Fibroblast of villous mesenchyme (primary cell): ENCODE measurements at places on chromosomes 5 and 9.

- DNase-seq = no peak
These were observed 15.2 kb downstream of the FBXL7 start for GRCh38 chr5:15515229-15515628.

GRCh38 chr9:121394292-121394691 lies 24.2 kb upstream of the STOM start:
- no peak for DNase-seq

DNA sequence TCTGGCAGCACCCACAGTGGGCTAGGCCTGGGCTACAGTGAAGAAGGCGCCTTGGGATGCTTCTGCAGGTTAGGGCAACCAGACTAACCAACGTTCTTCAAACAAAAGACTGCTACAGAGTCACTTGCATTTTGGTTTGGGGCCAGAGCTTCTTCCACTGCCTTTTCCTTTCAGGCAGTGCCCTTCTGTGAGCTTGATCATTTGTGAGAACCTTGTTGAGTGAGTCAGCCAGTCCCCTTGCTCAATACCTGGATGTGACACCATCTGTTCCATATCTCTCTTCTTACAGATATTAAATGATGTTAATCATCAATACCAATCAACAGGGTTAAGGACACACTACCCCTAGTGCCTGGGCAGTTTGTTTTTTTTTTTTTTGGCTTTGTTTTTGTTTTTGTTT lies 46.5 kb upstream of the VDAC1 start:
- DNase-seq = peak; percentile 11

DNA sequence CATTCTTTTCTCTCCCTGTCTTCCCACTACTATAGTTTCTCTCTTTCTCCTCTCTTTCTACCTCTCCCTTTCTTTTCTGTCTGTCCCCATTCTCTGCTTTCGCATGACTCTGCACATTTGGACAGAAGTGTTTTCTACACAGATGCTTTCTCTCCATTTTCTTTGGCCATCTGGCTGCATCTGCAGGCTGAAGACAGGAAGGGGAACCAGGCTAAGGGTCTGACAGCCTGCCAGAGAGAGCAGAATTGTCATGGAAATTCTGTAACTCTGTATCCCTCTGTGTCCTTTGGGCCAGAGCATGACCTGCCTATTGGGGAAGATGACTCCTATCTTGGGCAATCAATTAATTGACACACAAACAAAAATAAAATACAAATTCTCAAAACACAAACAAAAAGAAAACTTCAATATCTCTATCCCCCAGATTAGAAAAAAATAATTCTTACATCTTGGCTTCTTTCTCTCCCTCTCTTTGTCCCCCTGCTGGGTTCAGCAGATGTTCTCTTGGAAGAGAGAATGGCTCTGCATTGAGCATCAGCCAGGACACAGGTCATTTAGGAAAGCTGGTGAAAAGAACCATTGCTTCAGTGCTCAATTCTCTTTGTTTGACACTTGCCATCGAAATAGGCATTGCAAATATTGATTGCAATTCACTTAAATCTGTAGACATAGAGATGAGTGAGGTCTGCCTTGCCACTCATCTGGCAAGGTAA lies 415.9 kb upstream of the KLF4 start:
- no peak for DNase-seq

DNA sequence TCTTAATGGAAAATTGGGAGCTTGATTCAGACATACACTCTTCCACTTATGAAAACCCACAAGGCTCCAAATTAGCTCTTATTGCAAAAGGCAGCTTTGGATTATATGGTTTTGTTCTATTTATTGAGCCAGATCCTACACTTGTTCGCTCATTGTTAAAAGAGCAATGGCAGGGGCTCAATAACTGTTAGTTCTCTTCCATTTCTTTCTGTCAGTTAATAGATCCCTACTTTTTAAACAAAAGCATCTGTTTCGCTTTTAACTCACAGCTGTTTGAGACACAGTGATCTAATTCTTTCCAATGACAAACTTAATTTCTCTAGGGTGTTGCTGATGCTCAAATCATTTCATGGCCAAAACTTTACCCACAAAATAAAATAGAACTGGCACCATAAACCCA lies 11.7 kb downstream of the C5 start:
- DNase-seq = no peak

GRCh38 chr9:109092051-109092580 lies 27.6 kb downstream of the TMEM245 start:
- no peak for DNase-seq

GRCh38 chr5:57207681-57208080 lies 33.8 kb downstream of the GPBP1 start:
- no peak for DNase-seq

- no peak for DNase-seq
These were observed 214.8 kb downstream of the PAX5 start for GRCh38 chr9:36818965-36819870.

GRCh38 chr5:151708126-151708525 lies 21.4 kb upstream of the SPARC start:
- peak; percentile 86 for DNase-seq

- DNase-seq = no peak
These were observed 55.7 kb downstream of the TSPAN17 start for GRCh38 chr5:176702671-176703641.

DNA sequence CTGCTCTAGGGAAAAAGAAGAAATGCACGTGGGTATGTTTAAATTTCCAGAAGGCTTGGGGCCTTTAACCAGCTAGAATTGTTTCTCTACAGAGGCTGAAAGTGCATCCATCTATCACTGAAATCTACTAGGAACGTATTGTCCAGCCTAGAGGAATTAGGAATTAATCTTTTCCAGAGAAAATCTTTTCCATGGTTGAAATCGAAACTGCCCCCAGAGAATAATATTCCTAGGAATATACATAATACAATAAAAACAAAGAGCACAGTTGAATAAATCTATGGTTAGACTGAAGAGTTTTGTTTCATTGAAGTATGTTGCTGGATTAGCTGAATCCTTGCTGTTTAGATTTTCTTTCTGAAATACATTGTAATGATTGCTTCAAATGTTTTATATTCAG lies 378.5 kb downstream of the PLK2 start:
- no peak for DNase-seq

- DNase-seq = peak; percentile 33
These were observed 41.8 kb upstream of the ROR2 start for GRCh38 chr9:91991721-91992341.

DNA sequence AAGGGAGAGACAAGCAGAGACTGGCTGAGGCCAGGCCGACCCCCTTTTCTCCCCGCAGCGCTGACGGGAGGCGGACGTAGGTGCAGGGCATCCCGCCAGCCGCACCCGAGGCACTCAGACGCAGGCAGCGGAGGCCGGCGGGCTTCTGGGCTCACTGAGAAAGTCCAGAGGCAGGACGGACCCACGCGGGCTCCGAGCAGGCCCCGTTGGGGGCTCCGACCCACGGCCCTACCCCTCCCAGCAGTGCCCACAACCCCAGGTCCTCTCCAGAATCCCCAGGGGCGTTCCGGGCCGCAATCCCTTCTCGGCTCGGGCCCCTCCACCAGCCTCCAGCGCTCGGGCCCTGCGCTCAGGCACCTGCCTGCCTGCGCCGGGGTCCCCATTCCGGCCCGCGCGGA lies 543 bp downstream of the MTMR12 start:
- peak; percentile 81 for DNase-seq

GRCh38 chr5:109313127-109313526 lies 96.6 kb downstream of the PJA2 start:
- no peak for DNase-seq

- no peak for DNase-seq
These were observed 1.1 kb downstream of the ECM2 start for GRCh38 chr9:92534674-92535073.

GRCh38 chr5:166909040-166909439 lies 1382.4 kb upstream of the WWC1 start:
- DNase-seq = peak; percentile 76

DNA sequence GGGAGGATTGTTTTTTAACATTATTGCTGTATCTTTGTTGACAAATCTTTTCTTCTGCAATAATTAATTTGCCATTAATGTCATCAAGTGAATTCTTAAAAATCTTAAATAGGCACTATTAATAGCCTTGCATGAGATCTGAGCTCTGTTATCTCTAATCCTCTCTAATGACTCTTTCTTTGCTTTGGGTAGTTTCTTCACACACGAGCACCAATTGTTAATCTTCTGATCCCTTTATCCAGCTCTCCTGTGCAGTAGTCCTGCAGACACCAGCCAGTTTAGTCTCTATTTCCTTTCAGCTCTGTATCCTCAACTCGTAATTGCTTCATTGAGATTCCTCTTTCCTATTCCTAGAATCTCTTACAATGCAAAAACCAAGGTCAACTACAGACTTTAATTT lies 8.1 kb downstream of the SPINK14 start:
- no peak for DNase-seq

GRCh38 chr5:83518319-83519061 lies 46.9 kb downstream of the VCAN start:
- DNase-seq = peak; percentile 44

GRCh38 chr5:174718880-174719610 lies 5.3 kb upstream of the MSX2 start:
- no peak for DNase-seq

DNA sequence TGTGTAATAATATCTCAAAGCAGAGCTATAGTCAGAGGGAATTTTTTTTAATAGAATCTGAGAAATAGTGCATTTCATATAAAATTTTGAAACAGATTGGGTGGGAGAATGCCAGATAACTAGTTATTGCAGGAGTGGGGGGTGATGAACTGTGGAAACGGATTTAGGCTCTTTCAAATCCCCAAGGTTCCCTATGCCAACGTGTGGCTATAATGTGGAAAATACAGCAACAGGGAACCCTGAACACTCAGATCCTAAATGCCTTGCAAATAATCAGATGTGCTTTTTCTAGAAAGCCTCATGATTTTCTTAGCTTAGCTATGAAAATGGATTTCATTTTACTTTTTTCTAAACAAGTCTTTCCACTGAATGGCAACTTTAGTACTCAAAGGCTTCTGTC lies 180.5 kb upstream of the DMAC1 start:
- no peak for DNase-seq

GRCh38 chr5:80481019-80481893 lies 6.6 kb upstream of the FAM151B start:
- DNase-seq = peak; percentile 66

- no peak for DNase-seq
These were observed 210.1 kb upstream of the ZNF608 start for GRCh38 chr5:124956471-124957029.

DNA sequence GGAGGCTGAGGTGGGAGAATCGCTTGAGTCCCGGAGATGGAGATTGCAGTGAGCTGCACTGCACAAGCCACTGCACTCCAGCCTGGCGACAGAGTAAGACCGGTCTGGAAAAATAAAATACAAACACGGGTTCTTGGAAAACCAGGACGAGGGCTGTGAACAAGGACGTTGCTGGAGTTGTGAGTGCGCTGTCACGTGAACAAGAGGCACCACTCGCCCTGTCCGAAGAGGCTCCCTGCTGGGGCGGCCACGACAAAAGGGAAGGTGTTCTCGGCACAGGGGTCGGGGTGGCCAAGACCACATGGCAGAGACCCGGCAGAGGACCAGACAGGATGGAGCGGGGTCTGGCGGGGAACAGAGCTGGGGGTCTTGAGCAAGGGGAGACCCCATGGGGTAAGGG lies 30.6 kb upstream of the UBAC1 start:
- DNase-seq = no peak

- DNase-seq = peak; percentile 12
These were observed 6.1 kb upstream of the TOPORS start for GRCh38 chr9:32558408-32558934.

DNA sequence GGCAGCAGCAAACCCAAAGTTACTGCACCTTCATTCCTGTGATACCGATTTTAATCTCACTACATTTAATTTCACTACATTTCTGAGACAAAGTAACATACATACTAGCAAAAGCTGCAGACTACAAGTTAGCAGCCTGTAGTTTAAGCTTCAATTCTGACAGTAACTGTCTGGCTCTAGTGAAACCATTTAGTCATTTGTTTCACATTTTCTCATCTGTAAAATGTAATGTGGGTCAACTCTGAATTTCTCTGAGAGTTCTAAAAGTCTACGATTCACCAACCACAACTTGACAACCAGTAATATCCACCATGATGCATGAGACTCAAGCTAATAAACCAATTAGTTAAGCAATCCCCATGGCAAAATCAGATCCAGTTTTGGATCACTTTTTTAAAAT lies 408.9 kb downstream of the PDE4D start:
- DNase-seq = no peak

DNA sequence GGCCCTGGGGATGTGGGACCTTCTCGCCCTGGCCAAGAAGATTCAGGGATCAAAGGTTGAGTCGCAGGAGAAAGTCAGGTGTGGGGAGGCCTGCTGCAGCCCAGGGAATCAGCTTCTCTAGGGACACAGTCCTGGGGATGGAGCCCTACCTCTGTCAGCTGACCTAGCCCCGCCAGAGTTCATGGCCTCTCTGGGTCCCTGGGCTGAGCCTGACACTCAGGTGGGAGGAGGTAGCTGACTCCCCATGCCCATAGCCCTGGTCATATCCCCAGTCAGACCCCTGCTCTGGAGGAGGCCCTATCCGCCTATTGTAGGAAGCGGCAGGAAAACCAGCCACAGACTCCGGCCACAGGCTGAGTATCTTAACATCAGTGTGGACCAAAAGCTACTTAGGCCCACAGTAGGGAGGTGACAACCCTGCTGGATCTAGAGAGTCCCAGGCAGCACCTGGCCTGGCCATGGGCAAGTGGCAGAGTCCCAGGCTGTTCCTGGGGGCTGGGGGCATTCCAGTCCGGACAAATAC lies 15.0 kb upstream of the MRNIP start:
- no peak for DNase-seq

DNA sequence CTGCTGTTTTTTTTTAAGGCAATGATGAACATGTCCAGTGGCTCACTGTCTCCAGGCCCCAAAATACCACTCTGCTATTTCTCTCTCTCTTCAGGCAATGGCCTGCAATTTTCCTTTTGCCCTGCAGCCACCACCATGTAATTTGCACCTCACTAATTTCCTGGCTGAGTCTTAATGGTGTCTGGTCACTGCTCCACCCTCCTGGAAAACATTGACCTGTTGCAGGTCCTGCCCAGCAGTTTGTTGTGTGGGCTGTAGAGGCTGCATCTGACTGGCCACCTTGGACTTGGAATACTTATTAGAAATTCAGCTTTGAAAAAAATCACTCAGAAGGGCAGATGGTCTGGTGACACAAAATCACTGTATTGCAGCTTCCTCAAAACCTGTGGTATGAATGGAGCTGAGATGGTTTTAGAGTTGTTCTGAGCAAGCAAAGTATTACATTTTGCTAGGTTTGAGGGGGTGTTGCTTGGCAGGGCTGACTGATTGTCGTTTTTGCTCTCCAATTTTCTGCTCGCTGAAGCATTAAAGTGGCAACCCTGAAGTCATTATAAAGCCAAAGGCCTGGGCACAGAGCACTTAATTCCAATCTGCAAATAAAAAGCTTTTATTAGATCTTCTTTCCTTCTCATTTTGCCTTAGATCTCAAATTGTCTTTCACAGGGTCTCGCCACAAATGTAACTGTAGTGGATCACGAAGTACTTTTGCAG lies 134.8 kb downstream of the TMEM174 start:
- DNase-seq = no peak
